ENCODE measurements at places on chromosomes 12 and 14.

DNA sequence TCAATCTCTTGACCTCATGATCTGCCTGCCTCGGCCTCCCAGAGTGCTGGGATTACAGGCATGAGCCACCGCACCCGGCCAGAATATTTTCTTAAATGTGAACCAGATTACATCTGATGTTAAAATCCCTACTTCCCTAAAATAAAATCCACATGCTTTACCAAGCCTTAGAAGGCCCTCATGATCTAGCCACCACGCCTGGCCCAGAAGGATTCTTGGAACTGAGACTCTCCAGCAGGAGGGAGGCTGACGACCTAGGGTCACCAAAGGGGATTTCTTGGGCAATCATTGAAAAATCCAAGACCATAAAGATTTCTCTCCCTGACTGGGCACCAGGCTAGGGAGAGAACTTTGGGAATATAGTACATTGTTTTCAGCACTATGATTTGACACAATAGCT is 25.2 kb upstream of the RASSF3 start:
- no peak for DNase-seq

DNA sequence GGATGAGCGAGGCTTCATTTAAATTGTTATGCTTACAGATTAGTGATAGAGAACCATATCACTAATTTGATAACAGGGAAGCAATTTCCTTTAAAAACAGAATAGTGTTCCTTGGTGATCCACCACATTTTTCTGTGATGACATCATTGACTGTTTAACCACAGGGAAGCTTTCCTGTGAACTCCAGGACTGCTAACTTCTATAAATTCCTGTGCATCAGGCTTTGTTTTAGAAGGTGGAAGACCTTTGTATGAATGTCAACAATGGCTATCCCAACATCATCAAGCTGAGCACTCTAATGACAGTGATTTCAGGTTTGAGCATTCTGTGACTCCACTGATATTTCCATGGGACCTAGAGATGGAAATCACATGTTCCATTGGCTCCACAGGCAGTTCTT is 177.1 kb downstream of the RMST start:
- no peak for DNase-seq

GRCh38 chr14:69989622-69990021 is 110.4 kb downstream of the SMOC1 start:
- DNase-seq, result no peak

DNA sequence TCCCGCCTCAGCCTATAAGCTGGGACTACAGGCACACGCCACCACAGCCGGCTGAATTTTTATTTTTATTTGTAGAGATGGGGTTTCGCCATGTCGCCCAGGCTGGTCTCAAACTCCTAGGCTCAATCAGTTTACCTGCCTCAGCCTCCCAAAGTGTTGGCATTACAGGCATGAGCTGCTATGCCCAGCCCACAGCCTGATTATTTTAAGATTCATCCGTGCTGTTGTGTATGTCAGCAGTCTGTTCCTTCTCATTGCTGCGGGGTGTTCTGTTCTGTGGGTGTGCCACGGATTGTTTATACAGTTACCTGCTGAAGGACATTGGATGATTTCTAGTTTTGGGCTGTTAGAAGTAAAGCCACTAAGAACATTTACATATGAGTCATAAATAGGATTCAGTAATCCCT is 9.6 kb upstream of the EP400 start:
- no peak for DNase-seq

DNA sequence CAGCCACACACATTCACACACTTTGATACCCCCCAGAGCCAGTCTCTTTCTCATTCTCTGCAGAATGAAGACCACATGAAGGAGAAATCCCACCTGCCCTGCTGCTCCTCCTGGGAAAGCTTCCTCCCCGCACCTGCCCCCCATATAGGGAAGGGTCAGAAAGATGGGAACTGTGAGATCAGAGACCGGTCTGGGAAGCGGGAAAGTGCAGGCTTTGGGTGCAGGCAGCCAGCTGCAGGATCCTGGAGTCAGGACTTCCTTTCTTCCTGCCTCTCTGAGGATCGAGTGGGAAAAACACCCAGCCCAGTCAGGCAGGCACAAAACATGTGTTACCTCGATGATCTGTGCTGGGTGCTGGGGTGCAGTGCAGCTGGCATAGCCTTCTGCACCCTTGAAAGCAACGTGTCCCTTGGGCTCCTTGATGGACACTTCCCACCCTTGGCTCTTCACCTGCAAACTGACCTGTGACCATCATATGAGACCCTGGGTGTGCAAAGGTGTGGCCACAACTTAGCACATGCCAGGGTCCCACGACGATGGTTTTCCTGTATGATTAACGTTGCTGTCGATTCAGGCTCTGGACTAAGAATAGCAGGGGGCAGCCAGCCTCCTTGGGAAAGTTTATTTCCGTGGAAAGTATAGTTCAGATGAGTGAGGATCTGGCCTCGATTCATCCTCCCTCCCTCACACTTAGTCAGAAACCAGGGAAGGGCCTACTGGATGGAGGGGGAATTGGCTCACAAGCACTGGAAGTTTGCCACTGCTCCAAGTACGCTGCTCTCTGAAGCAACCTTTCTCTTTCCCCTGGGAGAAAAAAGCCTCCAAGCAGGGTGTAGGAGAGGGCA is 105.4 kb upstream of the MED13L start:
- no peak for DNase-seq

DNA sequence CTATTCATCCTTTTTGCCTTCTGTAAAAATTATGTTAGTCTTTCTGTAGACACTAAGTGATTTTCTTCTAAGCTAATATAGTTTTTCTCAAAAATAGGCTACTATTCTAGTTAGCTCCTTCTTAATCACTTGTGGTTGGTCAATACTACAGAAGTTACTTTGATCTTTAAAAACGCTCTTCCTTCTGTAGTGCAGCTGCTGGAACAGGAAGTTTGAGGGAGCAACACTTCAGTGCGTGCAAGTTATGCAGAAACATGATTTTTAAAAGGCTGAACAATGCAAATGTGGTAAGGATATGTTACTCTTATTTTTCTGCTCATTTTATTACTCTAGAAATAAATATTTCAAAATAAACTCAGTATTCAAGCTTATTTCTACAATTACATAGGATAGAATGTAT is 11.1 kb upstream of the RERGL start:
- DNase-seq, result no peak

DNA sequence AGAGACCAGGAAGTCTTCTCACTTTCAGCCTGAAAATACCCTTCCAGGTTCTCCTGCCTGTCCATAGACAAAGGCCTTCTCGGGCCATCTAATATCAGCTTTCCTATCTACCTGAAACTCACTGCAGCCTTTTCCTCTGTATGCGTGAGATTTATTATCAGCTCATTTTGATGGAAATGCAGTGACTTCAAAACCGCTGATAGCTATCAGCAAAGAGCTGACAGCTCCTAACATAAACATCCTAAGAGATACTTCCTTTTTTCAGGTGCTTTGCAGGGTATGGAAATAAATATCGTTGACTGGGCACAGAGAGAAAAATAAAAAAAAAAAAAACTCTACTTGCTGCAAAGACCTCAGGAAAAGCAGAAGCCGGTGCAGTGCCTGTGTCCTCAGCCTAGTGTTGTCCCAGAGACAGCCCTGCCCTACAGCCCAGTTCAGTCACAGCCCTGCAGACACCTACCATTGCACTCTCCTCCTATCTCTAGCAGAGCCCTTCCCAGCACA is 215.0 kb upstream of the EGLN3 start:
- DNase-seq, result no peak

DNA sequence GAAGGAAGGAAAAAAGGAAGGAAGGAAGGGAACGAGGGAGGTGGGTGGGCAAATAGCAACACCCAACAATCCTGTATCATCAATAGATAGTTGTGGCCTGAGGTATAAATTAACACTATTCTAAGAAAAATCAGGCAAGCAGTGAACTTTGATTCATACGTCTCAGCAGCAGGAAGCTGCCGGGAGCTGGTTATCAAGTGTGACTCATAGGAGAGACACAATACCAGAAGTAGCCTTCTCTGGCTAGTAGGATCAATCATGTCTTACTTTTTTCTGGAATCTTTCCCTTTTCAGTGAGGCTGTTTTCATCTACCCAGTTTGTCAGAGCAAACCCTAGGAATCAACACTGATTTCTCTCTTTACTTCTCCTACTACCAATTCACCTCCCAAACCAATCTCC is 780.5 kb downstream of the NRXN3 start:
- DNase-seq, result no peak

DNA sequence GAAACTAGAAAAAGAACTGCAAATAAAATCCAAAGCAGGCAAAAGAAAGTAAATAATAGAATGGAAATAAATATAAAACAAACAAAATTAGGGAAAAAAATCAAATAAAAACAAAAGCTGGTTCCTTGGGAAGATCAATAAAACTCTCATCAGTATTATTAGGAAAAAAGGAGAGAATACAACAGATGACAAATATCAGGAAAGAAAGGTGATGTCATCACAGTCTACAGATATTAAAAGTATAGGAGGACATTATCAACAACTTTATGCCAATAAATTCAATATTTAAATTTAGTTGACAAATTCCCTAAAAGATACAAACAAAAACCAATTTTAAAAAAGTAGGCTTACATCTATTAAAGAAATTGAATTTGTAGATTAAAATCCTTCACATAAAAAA is 107.4 kb upstream of the FOXN3 start:
- DNase-seq, result no peak
